ENCODE measurements at places on chromosomes 6 and 20. TPM values are rescaled to one million over a fixed set of nuclear protein-coding genes. Genes with fewer than 3 reads are reported as not detected.

The STMND1 gene
- 1.4 TPM for total RNA-seq

GRCh38 chr6:101554231-101554630, 160.7 kb downstream of the GRIK2 start:
- H3K4me3 ChIP-seq: no peak overlapping the region
- no peaks in the 10 kb centered on the region for H3K36me3 ChIP-seq
- DNase-seq: no peak
- H3K27me3 ChIP-seq: no peaks in the 10 kb centered on the region

DNA sequence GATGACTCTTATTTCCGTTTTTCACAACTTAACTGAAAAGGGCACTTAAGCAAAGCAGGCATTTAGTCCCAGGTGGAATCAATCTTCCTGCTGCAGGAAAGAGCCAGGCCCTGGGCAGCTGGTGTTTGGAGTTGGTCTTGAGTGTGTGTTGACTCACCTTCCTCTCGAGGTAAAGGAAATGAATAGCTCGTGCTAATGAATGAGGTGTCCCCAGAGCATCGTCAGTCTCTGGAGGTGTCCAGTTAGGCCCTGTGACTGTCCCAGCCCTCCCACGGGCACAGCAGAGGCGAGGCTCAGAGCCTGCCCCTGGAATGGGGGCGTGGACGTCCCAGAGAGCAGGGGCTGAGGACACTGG, 277.7 kb downstream of the NRN1 start:
- H3K27me3 ChIP-seq: no peaks in the 10 kb centered on the region
- DNase-seq: no peak
- no peak overlapping the region for H3K4me3 ChIP-seq
- no peaks in the 10 kb centered on the region for H3K4me1 ChIP-seq

DNA sequence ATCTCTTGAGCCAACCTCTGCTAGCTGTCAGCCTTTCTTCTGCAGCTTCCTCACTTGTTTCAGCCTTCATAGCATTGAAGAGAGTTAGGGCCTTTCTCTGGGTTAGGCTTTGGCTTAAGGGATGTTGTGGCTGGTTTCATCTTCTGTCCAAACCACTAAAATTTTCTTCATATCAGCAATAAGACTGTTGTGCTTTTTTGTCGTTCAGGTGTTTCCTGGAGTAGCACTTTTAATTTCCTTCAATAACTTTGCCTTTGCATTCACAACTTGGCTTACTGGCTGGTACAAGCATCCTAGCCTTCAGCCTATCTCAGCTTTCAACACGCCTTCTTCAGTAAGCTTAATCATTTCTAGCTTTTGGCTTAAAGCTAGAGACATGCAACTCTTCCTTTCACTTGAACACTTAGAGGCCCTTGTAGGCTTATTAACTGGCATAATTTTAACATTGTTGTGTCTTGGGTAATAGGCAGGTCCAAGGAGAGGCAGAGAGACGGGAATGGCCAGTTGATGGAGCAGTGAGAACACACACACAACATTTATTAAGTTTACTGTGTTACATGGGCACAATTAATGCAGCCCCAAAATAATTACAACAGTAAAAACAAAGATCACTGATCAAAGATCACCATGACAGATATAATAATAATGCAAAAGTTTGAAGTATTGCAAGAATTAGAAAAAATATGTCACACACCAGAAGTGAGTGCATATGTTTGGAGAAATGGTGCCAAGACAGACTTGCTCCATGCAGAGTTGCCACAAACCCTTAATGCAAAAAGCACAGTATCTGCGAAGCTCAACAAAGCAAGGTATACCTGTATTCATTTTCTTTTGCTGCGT, 98.6 kb downstream of the HIVEP1 start:
- no peak overlapping the region for H3K27ac ChIP-seq
- no peaks in the 10 kb centered on the region for H3K27me3 ChIP-seq
- DNase-seq: no peak
- H3K36me3 ChIP-seq: no peaks in the 10 kb centered on the region
- H3K4me1 ChIP-seq: no peaks in the 10 kb centered on the region
